ENCODE measurements at places on chromosomes 12 and 14.

DNA sequence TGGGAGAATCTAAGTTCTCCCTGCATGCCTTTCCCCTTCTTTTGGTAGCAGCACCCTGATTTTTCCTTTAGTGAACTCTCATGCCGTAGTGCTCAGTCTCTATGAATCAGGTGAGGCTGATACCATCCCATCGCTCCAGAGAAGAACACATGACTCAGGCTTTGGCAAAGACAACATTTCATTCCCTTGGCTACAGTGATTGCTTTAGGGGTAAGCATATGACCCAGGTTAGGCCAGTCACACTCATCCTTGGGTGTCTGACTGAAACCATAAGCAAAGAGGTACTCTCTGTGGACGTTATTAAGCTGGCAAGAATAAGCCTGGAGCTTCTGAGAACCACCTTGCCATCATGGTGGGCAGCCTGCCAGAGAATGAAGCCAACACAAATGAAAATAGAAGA is 141.8 kb downstream of the MYRFL start:
- DNase-seq = no peak

DNA sequence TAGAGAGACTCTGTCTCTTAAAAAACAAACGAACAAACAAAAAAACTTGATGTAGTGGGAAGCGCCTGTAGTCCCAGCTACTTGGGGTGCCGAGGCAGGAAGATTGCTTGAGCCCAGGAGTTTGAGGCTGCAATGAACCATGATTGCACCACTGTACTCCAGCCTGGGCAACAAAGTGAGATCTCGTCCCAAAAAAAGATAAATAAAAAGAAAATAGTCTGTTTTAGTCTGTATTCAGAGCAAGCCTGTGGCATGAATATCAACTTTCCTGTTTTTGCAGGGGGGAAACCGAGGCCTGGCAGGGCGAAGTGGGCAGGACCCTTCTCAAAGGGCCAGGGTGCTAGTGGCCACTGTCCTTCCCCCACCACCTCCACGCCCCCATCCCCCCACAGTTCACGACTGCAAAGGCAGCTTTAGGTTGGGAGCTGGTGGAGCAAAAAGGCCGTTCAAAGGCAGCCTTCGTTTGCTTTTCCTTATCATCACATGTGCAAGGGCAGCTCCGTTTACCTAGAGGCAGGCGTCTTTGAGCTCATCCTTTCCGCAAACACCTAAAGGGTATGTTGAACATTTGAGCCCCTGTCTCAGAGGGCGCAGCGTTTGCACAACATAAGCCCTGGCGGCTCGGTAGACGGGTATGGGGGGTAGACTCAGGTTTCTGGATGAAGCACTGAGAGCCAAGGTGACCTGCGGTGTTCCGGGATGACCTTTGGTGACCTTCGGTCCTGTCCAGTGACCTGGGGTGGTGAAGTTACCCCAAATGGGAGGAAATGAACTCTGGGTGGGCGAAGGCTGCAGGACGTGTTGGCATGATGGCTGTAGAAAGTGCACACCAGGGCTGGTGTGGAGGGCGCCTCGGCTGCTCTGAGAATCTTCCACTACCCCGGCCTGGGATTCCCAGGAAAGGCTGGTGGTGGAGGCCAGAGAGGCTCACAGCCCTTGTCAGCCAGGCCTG is 8.7 kb upstream of the MEG3 start:
- DNase-seq = no peak

DNA sequence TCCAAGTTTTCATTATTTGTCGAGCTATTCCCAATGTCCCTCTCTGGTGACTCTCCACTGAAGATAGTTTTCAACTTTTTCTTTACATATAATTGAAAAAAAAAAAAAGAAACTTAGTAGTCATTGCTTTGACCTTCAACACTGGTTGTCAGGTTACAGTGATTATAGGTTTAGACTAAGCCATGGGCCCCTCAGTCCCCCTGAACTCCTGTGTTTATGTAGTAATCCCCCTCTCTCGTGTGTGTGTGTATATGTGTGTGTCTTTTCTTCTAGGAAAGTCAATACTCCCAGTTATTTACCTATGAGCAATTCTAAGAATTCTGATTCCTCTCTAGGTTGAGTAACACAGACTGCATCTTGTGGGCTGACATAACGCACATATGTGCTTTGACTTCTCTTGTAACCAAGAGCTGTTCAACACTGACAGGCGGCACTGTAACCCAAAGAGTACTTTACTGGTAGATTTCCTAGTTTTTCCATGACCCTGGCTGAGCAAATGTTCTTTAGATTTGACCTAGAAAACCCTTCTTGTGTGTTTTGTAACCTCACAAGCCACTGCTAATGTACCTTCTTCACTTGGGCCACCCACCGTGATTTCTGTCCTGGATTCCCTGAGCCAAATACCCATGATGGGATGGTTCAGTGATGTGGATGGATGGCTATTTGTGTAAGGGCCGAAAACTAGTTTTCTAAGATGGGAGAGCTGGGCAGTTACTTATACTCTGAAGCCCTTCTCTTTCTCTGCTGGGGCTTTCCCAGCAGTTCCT is 15.0 kb upstream of the MANSC4 start:
- no peak for DNase-seq

- DNase-seq = no peak
These were observed 17.2 kb downstream of the NOXRED1 start for GRCh38 chr14:77406086-77406485.

GRCh38 chr14:60981633-60982455 is 799 bp downstream of the SLC38A6 start:
- no peak for DNase-seq

- DNase-seq = peak; percentile 72
These were observed 14.6 kb upstream of the RBM19 start for GRCh38 chr12:113980537-113981337.

DNA sequence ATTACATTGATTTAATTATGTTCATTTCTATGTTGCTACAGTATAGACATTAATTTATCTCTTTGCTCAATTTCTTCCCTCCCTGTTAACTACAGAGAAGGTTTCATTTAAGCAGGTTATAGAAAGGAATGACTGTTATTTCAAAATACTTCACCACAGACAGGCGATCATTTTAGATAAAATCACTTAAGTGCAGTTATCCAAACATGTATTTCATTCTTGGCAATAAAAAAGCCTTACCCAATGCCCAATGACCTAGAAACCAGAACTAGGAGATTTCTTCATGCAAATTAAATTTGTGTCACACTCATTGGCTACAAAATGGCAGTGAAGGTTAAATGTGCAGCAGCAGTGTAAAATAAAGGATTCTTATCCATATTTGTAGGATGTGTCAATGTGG is 266.4 kb downstream of the KCNH5 start:
- no peak for DNase-seq

- no peak for DNase-seq
These were observed 5.4 kb downstream of the CRACR2A start for GRCh38 chr12:3747543-3747942.

DNA sequence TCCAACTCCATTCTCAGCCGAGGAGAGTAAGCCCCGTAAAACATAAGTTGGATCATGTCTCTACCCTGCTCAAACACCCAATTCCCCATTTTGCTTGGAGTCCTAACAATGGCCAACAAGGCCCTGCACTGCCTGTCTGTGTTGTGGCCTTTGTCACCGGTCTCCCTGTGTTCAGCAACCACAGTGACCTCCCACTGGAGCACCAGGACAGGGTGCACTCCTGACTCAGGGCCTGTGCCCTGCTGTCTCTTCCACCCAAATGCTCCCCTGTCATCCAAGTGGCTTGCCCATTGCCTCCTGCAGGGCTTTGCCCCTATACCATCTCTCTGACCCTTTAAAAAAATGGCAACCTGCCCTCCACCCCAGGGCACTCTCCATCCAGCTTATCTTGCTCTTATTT is 4.4 kb upstream of the KRT85 start:
- no peak for DNase-seq

GRCh38 chr14:72303930-72304329 is 371.7 kb downstream of the RGS6 start:
- DNase-seq = no peak

DNA sequence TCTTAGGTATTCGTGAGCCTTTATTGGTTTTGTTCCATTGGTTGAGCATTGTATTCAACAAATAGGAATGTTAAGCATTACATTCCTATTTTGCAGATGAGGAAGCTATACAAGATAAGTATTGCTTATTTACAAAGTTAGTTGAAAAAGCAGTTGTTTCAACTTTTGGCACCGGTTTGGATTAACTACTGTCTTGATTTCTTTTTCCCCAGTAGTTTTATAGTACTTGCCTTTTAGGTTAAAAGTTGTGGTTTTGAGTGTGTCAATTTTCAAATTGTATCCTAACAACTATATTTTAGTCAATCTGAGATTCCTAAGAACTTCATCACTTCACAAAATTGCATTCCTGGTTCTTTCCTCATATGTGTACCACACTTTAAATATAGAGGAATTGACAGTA is 23.8 kb upstream of the MBIP start:
- no peak for DNase-seq

DNA sequence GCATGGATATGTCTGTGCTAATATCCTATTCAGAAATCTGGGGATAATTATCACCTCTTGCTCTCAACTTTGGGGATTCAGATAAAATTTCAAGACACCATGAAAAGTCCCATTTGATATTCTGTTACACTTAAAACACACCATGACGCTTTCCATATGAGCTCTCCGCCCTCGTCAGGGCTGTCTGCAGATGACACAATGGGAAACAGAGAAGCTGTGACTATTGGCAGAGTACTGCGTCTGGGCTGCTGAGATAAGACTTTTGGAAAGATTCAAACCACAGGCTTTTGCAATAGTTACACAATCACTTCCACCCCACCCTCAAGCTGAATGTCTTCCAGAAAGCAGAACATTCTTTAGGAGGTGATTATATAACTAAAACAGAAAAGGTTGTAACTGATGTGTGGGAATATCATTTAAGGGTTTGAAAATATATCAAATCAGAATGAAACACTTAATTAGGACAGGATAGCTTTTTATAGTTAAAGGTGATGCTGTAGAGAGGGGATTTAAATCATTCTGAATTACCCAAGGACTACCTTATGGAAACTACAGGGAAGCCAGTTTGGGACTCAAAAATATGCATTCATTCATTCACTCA is 75.3 kb upstream of the TMPO start:
- DNase-seq = no peak

DNA sequence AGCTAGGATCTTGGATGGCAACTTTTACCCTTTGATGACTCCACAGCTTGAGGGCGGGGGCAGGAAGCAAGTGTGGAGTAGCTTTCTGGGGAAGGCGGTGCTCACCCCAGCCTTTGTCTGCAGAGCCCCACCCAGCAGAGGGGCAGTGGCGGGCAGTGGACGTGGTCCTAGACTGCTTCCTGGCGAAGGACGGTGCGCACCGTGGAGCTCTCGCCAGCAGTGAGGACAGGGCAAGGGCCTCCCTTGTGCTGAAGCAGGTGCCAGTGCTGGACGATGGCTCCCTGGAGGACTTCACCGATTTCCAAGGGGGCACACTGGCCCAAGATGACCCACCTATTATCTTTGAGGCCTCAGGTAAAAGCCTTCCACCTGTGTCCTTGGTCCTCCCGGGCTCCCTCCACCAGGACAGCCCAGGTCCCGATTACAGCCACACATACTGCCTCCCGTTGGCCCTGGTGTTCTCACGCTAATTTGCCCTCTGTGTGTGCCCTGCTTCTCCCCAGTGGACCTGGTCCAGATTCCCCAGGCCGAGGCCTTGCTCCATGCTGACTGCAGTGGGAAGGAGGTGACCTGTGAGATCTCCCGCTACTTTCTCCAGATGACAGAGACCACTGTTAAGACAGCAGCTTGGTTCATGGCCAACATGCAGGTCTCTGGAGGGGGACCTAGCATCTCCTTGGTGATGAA is 1.2 kb downstream of the TAPBPL start:
- no peak for DNase-seq

GRCh38 chr14:70563417-70563816 is 28.6 kb upstream of the ADAM20 start:
- DNase-seq = peak; percentile 37

DNA sequence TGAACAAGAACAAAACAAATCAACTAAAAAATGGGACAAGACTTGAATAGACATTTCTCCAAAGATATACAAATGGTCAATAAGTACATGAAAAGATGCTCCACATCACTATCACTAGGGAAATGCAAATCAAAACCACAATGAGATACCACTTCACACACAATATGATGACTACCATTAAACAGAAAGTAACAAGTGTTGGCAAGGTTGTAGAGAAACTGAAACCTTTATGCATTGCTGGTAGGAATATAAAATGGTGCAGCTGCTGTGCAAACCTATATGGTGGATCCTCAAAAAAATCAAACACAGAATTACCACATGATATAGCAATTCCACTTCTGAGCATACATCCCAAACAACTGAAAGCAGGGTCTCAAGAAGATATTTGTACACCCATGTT is 5.2 kb downstream of the SMAGP start:
- no peak for DNase-seq

- DNase-seq = no peak
These were observed 2.4 kb downstream of the RILPL1 start for GRCh38 chr12:123531091-123531490.

- no peak for DNase-seq
These were observed 23.2 kb downstream of the BORCS5 start for GRCh38 chr12:12379831-12380730.

DNA sequence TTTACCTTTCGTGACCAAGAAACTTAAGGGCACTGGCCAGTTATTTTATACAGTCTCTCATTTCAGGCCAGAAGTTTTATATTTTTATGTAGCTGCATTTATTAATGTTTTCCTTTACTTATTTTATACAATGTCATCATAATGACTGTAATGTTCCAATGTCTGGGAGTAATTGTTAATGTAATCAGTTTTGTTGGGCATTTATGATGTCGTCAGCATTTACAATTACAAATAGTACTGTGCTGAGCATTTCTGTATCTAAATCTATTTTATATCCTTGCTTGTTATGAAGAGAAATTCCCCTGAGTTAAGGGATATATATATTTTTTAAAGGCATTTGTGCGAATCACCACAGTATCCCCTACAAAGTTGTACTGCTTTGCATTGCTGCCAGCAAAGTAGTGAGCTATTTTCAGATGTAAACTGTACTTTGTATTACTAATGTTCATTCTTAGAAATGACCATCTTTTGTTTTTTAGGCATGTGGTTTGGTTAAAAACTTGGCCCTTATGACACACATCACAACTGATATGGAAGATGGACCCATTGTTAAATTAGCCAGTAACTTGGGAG is 74.4 kb downstream of the POLR3B start:
- no peak for DNase-seq

All from NCI-H2171 treated with DMSO at 0.1 percent for 48 hours (cell line).